ENCODE measurements at places on chromosomes 6 and 20.

- DNase-seq = no peak
Observed at GRCh38 chr6:136728033-136728939, 64.0 kb downstream of the MAP3K5 start.

DNA sequence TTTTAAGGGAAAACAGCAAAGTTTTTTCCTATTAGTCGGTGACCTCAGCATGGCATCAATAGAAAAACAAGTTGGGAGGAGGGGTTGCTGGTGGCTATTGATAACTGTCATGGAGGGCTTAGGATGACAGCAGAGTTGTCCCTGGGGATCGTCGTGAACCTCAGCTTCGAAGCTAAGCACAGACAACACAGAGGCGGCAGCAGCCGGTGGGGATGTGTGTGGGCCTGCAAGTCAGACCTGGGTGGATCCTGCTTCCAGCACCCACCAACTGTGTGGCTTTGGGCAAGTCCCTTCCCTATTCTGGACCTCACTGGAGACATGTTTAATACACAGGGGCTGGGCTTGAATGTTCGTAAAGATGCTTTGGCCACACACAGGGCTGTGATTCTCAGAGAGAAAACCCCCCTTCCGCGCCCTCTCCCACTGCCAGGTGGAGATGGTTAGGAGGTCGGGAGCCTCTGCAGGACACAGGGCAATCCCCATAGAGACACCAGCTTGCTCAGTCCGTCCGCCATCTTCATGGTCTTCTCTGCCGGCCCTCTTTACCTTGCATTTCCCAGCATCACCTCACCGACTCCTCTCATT lies 83.1 kb upstream of the TOX2 start:
- DNase-seq = no peak

GRCh38 chr20:18287546-18287914 lies 797 bp upstream of the ZNF133 start:
- DNase-seq = no peak

- DNase-seq = no peak
Observed at GRCh38 chr6:12075067-12075563, 63.0 kb downstream of the HIVEP1 start.

- DNase-seq = no peak
Observed at GRCh38 chr6:133300896-133301295, 59.7 kb downstream of the EYA4 start.

DNA sequence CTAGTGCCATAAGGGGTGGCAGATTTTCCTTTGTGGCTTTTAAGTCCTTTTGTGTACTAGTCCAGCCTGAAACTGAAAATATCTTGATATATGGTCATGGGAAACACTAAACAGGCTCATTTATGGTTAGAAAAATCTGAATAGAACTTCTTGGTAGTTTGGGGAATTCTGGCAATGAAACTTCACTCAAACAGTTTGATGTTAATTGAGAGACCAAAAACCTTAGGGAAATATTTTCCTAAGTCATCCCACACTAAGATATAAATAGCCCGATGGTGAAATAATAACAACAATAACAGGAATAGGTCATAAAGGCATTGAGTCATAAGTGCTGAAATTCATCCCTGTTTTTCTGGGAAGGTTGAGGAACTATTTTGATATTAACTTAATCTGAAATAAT lies 146.2 kb upstream of the SMLR1 start:
- DNase-seq = no peak

- no peak for DNase-seq
Observed at GRCh38 chr6:168708526-168708925, 267.5 kb downstream of the SMOC2 start.

GRCh38 chr6:120511712-120512111 lies 822.6 kb downstream of the TBC1D32 start:
- no peak for DNase-seq

DNA sequence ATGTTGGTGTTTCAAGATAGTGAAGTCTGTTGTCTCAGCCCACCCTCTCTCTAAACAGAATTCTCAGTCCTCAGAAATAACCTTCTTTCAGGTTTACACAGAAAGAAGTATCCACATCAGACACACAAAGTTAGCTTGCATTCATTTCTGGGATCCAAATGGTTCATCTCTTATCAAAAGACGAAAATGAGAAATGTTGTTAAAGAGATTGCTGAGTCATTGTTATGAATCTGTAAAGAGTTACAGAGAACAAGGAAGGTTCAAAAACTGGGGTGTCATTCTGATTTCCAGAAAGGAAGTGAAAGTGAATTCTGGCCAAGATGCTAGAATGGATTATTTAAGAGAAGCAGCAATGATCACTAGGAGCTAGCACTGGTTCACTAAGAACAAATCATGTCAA lies 90.5 kb upstream of the ATXN1 start:
- DNase-seq = no peak

DNA sequence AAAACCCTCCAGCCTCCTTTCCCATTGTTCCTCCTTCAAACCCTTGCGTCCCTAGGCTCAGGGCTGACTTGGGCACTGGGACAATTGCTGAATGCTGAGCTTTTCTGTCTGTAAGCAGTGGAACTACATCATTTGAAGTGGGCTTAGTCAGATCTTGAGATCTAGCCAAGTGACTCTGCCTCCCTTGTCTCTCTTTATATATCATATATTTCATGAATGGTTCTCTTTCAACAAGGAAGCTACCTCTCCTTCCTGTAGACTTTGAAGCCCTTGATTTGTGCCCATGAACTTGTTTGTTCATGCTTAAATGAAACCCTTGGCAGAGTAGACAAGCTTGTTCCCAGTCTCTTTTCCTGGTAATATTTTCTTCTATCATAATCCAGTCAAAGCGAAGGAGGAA lies 60.0 kb upstream of the KIF13A start:
- DNase-seq = no peak

DNA sequence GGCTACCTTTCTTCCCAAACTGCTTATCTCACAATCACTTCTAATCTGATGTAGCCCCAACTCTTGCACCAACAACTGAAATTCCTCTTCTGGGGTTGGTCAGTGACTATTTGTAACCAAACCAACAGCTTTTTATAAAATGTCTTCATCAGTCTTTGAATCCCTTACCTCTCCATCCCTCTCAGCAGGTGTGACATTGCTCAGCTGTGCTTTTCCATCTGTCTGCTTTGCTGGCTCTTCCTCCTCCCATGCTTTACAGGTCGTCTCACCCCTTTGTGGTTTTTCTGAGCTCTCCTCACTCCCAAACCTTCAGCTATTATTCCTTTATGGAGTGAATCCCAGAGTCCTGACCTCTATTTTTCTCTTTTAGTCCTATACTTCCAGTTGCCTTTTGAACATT lies 5.9 kb downstream of the MAP7 start:
- no peak for DNase-seq

DNA sequence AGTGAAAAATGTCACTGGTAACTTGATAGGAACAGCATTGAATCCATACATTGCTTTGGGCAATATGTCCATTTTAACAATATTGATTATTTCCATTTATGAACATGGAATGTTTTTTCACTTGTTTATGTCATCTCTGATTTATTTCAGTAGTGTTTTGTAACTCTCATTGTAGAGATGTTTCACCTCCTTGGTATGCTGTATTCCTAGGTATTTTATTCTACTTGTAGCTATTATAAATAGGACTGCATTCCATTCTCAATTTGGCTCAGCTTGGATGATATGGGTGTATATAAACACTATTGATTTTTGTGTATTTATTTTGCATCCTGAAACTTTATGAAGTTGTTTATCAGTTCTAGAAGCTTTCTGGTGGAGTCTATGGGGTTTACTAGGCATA lies 730.3 kb downstream of the DOK5 start:
- DNase-seq = no peak

DNA sequence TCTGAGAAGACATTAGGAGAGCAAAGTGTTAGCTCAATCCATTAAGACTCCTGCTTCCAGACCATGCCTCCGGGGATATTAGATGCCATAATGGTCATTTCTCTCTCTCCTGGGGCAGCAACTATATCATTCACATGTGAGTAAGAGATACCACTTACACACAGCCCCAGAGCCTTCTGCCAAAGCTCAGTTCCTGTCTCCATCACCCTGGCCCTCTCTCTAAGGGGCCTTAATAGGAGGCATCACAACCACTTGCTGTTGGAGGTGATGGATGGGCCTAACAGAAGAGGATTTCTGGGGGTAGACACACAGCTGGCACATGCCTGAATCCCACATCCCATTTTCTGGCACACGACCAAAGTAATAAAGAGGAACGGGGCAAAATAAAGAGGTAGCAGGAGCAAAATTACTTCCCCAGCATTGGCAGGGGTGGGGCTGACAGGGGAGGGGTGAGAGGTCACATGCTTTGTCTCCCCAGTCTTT lies 34.0 kb upstream of the VSTM2L start:
- DNase-seq = no peak

All from activated CD4-positive, alpha-beta memory T cell treated with anti-CD3 and anti-CD28 coated beads, Interleukin-2, amount 10 ng/mL, durations not matched to agents 7 days and 5 days (primary cell).